ENCODE measurements at places on chromosomes 12 and 14.
A peak's percentile ranks its signal among the peaks of the same experiment; 100 is the strongest.

DNA sequence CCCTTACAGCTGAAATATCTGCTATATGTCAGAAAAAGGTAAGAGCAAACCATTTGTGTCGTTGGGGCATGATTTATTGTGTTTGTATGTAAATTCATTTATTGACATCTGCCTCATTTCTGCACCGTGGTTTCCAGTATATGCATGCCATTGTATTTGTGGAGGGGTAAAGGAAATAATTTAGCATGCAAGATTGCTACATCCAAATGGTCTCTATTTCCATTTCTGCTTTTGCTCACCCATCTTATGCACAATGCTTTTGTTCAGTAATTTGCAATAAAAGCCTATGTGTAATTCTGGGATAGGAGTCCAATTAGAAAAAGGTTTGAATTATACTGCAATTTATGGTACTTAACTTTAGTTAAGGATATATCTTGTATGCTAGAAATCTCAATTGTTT, 101.8 kb downstream of the UNC79 start:
- no peak for DNase-seq

- DNase-seq, result peak; percentile 60
Measured at GRCh38 chr14:73462048-73462715, 3.8 kb upstream of the NUMB start.

GRCh38 chr12:132021965-132022364, 72.2 kb downstream of the EP400 start:
- DNase-seq, result no peak

- DNase-seq, result no peak
Measured at GRCh38 chr14:96745500-96746051, 51.6 kb upstream of the VRK1 start.

GRCh38 chr12:14665354-14666348, 30.7 kb downstream of the GUCY2C start:
- peak; percentile 4 for DNase-seq

DNA sequence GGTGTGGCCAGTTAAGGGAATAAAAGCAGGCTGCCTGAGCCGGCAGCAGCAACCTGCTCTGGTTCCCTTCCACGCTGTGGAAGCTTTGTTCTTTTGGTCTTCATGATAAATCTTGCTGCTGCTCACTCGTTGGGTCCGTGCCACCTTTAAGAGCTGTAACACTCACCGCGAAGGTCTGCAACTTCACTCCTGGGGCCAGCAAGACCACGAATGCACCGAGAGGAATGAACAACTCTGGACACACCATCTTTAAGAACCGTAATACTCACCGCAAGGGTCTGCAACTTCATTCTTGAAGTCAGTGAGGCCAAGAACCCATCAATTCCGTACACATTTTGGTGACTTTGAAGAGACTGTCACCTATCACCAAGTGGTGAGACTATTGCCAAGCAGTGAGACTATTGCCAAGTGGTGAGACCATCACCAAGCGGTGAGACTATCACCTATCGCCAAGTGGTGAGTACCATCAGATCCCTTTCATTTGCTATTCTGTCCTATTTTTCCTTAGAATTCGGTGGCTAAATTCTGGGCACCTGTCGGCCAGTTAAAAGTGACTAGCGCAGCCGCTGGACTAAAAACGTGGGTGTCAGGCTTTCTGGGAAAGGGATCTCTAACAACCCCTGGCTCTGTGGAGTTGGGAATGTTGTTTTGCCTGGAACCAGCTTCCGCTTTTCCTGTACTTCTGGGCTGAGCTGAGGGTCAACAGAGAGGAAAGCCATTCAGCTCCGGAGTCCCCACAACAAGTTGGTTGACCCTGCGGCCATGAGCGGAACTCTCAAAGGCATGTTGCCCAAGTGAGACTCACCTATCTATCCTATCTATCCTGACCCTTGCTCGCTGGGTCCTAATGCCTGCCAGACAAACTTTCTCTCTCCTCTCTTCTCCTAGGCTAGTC, at the start of gene DHRS2:
Gene DHRS2 (plus strand): TSS at position 48 of the 895 bp plus-strand sequence. CDS start 2,501 bp downstream, outside the sequence.
- no peak for DNase-seq

DNA sequence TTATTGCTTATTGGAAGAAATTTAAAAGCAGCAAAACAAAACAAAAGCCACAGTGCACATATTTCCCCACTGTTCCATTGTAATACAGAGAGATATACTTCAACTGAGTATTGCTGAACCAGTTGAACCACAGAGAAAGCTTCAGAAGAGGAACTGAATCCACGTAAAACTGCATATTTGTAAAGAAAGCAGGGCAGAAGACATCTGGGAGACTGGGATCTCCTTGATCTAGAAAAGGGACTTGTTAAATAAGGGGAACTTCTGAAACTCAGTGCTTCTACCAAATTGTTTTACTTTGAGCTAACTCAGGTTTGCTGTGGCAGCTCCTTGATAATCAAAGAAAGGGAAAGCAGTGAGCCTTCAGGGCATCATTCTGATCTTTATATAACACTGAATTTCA, 411.1 kb upstream of the MDGA2 start:
- DNase-seq, result no peak

GRCh38 chr12:120858306-120859088, 45.7 kb downstream of the SPPL3 start:
- no peak for DNase-seq

GRCh38 chr12:54378796-54379397, 5.6 kb downstream of the ZNF385A start:
- DNase-seq, result peak; percentile 88

- peak; percentile 81 for DNase-seq
Measured at GRCh38 chr12:88579161-88579517, 1.1 kb downstream of the KITLG start.

- DNase-seq, result no peak
Measured at GRCh38 chr14:75018694-75019093, 16.0 kb downstream of the EIF2B2 start.

DNA sequence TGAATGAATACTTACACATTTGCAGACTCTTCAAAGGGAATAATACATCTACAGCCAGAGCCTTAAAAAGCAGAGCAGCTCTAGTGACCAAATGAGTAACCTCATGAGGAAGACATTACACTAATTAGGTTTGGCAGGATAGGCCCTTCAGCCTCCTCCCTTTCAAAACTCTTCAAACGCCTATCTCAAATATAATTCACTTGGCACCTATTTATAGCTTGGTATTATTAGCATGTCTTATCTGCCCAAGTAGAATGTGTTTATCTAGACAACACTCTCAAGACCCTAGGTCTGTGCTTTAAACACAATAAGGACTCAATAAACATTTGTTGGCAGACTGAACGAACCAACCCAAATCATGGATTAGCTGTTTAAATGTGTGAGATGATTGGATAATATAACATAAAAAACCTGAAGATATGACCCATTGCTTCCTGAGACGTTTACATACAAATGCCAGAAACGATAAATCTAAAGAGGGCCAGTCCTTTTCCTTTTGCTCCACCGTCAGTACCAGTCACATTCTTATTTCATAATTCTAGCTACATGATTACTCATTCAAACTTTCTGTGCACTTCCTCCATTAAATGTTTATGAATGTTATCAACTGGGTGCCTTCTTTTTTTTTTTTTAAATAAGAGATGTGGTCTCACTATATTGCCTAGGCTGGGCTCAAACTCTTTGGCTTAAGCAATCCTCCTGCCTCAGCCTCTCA, 123.3 kb downstream of the CEP83 start:
- DNase-seq, result no peak

DNA sequence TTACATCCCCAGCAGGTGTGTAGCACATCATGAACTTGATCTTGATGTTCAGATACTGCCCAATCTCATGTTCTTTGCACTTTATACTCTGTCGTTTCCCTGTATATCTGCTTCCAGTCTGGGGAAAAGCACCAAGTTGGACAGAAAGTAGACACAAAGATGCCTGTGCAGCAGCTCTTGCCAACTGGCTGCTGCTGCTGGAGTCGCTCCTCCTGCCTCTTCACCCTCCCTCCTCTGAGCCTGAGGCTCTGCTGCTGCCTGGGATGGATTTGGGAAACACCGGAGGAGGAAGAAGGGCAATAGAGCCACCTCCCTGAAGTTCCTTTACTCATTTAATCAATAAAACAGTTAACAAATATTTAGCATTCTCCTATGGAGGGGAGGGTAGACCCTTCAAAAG, 32.4 kb downstream of the ADCK1 start:
- no peak for DNase-seq

- DNase-seq, result no peak
Measured at GRCh38 chr12:107574691-107575090, 110.9 kb upstream of the PWP1 start.

DNA sequence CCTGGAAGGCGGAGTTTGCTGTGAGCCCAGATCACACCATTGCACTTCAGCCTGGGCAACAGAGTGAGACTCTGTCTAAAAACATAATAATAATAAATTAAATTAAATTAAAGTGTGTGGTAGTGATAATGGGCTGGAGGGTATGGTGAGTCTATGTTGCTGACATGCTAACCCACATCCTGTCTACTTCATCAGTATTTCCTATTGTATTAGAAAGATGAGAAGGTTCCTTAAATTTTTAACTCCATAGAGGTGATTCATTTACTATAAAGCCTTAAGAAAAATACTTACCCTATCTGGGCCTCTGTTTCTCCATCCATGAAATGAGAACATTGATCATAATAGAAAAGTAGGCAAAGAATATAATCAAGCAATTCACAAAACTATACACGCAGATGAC, 280.5 kb downstream of the FBXL14 start:
- DNase-seq, result no peak

DNA sequence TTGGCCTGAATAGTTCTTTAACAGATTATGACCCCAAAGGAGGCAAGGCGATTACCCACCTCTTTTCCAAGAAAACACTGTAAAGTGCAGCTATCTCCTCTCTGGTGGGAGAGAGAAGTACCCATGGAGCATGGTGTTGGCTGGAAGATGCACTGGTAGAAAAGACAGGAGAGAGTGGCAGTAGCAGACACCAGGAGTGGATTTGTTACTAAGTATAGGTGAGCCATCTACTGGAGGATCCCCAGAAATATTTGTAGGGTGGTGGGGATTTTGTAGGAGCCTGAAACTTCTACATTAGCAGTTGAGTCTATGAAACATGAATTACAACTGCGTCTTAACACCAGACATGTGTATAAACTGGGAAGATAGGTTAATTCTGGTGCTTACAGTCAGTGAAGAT, 148.0 kb downstream of the SLC38A4 start:
- DNase-seq, result peak; percentile 33

GRCh38 chr12:11704089-11704488, 54.6 kb downstream of the ETV6 start:
- DNase-seq, result no peak

DNA sequence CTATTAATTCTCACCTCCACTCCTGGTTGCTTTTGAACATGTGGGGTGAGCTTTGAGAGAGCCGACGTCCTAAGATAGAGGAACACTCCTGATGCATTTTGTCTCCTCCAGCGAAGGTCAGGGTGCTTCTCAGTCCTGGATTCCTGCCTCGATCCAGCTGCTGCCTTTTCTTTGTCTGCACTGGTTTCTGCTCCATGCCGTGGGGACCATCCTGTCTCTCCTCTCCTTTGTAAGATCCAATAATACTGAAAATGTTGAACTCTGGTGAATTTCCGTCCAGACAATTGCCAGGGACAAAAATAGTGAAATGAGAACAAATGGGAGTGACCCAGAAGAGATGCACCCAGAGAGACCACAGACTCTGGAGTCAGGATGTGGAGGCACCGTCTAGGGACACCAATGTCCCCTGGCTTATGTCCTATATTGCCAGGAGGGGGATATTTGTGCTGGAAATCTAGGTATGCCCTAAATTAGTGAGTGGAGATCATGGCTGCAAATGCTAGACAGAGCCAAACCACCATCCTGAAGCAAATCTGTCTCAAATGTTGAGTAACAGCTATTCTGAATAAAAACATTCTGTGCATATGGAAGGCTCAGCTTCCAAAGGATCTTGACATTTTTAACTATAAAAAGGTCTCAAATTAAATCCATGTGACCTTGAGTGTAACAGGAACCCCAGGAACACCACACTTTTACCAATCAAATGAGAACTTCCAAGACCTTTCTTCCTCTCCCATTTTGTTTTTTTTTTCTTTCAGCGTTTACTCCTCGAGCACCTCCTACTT, 170.9 kb downstream of the PPM1H start:
- no peak for DNase-seq

GRCh38 chr12:58419905-58420304, 478.5 kb downstream of the ATP23 start:
- no peak for DNase-seq

DNA sequence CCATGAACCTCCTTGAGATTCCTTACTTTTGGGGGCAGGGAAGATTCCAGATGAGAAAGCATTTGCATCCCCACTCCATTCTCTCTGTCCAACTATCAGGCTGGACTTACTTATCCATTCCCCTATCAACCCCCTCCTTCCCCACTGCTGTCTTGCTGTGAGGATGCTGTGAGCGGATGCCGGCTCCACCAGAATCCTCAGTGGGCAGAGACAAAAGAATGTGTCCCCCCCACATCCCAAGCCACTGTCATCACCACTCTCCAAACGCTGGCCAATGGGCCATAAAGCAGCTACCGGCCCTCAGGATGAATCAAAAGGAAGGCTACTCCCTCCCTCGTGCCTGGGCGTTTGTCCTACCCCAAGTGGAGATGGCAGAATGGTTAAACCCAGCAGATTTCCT, 173.0 kb upstream of the NTF3 start:
- no peak for DNase-seq

DNA sequence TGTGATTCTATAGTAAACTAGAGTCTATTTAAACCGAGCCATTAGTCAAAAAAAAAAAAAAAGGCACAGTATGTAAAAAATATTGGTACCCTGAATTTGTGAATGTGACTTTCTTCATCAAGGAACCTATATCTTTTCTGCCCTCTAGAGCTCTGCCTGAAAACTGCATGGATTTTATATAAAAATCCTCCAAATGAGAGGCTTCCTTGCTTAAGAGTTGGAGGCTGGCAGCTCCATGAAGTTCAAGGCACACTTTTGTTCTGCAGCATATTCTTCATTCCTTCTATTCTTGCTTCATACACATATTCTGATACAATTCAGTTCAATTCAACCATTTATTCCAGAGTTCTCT, 23.1 kb upstream of the NKX2-8 start:
- DNase-seq, result no peak

DNA sequence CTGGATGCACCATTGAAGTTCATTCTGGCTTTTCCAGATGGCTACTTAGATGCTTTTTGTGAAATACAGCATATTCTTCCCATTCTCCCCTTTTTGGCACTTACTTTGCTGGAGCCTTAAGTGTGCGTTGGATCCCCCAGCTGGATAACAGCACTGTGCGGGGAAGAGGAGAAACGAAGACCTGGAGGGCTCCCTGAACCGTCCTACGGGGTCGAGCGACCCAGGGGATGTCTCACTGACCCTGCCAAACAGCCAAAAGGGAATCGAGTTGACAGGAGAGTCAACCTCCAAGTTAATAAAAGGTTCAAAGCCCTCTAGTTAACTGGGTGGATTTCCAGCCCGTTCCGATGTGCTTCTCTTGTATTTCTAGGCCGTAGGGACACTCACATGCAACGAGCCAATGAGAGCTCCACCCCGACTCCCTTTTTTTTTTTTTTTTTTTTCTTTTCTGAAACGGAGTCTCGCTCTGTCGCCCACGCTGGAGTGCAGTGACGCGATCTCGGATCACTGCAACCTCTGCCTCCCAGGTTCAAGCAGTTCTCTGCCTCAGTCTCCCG, 1.0 kb upstream of the CAMKK2 start:
- peak; percentile 48 for DNase-seq

All from A549 (cell line).